ENCODE measurements at places on chromosomes 7 and 10.

DNA sequence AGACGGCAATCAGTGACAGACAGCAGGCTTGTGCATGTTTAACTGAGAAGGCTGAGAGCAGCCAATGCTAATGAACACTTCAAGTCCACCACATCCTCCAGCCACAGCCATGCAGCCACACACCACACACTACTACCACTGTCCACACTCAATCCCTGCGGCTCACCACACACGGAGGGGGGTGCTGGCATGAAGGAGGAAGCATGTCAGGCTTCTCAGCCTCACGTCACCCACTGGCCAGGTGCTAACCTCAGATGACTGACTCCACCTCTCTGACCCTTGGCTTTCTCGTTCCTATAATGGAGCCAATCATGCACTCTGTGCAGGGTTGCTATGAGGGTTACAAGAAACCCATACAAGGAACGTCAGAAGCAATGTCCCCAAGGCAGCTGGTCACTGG lies 165.4 kb upstream of the RNF32 start:
- DNase-seq, result no peak

- no peak for DNase-seq
Observed at GRCh38 chr10:11237571-11237970, 219.9 kb downstream of the CELF2 start.

GRCh38 chr7:44228571-44229350 lies 28.0 kb downstream of the YKT6 start:
- no peak for DNase-seq

- DNase-seq, result no peak
Observed at GRCh38 chr7:77370606-77371005, 45.5 kb downstream of the GSAP start.

DNA sequence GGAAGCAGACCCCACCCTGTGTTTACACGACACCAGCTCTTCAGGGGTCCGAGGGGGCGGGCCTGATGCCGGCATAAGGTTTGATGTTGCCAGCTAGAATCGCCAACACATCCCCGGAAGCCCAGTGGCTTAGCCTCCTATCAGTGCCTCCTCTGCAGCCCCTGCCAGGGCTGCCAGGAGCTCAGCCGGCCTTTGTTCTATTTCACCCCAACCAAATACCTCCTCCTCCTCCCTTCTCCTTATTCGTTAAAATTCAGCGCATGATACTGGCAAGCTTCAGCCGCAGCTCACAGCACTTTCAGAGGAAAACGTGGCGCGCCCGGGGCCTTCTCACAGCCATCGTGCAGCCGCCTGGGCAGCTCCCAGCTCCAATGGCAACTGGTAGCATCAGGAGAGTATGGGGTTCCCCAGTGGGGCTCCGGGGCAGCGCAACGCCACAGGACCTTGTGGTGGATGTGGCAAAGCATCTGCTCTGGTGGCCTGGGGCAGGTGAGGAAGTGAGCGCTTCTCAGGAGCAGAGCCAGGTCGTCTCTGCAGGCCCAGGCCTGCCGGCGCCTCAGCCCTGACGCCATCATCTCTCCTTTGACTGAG lies 176.4 kb upstream of the RHEB start:
- no peak for DNase-seq

DNA sequence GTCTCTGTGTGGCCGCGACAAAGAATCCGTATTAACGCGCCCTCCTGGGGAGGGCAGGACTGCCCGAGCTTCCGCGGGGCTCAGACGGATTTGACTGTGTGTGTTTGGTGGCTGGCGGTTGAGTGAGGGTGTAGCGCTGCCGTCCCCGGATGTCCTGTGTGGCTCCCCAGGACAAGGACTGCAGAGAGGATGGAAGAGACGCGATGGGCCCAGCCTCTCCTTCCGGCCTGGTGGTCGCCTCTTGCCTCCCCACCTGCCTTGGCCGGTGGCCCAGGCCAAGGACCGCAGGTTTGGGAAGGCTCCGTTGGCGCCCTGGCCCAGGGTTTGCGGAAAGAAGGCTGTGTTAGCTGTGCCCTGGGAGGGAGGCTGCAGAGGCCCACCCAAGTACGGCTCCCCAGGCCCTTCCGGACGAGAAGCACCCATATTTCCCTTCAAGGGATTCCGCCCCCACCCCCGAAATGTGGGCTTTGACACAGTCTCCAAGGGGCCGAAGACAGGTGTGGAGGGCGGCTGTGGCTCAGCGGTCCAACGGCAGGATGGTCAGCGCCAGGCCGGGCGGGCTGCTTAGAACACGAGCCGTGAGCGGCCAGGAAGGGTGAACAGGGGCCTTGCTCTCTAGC lies 2.3 kb downstream of the UNCX start:
- DNase-seq, result no peak

GRCh38 chr7:51242007-51242691 lies 74.5 kb downstream of the COBL start:
- no peak for DNase-seq

DNA sequence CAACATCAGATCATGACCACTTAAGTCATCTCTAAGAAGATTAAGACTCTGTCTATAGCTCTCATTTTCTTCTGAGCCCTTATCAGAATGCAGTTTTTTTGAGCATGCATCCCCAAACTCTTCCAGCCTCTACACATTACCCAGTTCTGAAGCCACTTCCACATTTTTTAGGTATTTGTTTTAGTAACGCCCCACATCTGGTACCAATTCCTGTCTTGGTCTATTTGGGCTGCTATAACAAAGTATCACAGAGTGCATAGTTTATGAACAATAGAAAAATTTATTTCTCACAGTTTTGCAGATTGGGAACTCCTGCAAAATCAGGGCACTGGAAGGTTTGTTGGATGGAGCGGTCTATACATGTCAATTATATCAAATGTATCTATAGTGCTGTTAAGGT lies 107.7 kb upstream of the KCND2 start:
- no peak for DNase-seq

- no peak for DNase-seq
Observed at GRCh38 chr7:14630048-14630447, 272.5 kb downstream of the DGKB start.

- DNase-seq, result peak; percentile 10
Observed at GRCh38 chr7:127792528-127793342, 140.7 kb downstream of the SND1 start.

- DNase-seq, result no peak
Observed at GRCh38 chr7:455110-455928, 64.3 kb downstream of the PDGFA start.

DNA sequence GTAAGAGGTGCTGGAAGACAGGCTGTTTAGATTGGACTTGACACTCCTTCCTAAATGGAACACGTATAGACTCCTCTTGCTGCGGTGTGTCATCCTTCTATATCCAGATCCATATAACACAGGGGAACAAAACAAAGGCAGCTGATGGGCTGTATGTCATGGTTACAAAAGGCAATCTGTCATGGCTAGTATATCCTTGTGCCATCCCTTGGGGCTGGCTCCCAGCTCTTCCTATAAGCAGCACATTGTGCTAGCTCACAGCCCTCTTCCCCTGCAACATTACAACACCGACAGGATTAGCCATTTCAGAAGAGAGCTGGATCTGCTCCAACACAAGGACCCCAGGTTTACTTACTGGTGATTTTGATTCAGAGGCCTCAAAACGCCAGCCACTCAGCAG lies 15.3 kb downstream of the LIPK start:
- DNase-seq, result no peak

GRCh38 chr7:24778543-24779282 lies 21.4 kb upstream of the GSDME start:
- DNase-seq, result peak; percentile 18

GRCh38 chr7:44666566-44666965 lies 60.1 kb downstream of the OGDH start:
- DNase-seq, result no peak

DNA sequence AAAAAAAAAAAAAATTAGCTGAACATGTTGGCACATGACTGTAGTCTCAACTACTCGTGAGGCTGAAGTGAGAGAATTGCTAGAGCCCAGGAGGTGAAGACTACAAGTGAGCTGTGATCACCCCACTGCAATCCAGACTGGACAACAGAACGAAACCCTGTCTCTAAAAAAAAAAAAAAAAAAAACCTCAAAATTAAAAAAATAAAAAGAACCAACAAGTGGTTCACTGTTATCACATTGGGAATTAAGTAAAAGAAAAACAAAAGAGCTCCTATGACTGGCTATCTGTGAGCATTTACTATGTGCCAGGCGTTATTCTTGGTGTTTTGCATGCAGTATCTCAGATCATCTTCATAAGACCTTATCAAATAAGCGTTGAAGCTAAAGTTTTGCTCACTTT lies 66.0 kb downstream of the ANLN start:
- no peak for DNase-seq

- no peak for DNase-seq
Observed at GRCh38 chr7:13603661-13604060, 385.8 kb downstream of the ETV1 start.

GRCh38 chr10:71968553-71969474 lies 4.6 kb downstream of the CHST3 start:
- DNase-seq, result no peak

DNA sequence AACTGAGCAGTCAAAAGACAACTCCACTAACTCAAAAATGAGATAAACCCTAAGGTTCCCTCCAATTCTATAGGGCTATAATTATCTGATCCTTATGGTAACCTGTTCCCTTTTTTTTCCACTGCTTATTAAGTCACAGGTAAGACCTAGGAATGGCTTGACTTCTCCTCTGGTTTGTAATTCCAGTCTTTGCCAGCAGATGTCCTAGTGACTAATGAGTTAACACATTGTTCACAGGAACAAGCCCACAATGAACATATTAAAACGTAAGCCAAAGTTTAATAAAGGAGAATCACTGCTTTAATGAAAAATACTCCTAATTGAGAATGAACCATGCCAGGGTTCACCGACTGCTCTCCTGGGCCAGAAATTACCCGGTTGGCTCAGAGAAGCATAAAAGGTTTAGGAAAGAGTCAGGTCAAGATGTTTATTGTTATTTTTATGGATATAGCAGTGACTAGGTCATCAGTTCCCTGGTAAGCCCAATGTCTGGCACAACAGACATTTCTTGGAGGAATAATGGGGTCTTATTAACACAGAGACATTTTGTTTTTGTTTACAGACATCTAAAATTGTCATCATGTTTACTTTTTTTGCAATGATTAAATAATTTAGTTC lies 120.1 kb downstream of the ELAPOR2 start:
- peak; percentile 39 for DNase-seq

- DNase-seq, result no peak
Observed at GRCh38 chr7:19305698-19306097, 160.5 kb upstream of the FERD3L start.

DNA sequence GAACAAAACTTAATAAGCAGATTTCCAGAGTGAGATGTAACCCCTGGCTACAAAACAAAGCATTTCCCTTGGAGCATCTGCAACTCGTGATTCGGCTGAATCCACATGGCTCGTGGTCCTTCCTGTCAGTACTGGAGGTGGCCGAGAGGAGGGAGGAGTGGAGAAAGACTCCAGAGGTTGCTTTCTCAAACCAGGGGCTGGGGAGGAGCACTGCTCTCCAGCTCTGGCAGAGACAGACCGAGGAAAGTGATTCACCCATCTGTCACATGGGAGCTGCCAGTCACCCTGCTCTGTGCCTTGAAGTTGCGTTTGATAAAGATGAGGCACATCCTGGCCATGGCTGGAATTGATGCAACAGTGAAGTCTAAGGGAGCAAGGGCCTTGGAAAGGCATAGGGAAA lies 72.7 kb downstream of the COL13A1 start:
- no peak for DNase-seq

- DNase-seq, result no peak
Observed at GRCh38 chr10:91462423-91462822, 52.3 kb downstream of the HECTD2 start.

DNA sequence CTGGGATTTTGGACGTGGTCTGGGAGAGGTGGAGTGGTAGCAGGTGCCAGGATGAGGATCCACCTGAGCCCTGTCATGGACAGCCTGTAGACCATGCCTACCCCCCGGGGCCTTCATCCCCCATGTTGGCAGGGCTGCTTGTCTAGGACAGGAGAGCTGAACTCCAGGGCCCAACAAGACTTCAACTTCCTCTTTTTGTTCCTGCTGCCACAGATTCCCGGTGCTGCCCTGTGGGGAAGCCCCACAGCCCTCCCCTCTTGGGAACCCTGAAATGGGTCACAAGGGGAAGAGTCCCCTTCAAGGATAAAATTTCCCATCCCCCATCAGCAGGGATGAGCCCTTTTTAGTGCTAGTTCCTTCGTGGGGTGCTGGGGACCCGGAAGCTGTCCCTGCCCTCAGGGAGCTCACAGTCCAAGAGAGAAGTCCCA lies 1.3 kb upstream of the CUEDC2 start:
- DNase-seq, result peak; percentile 33

- DNase-seq, result no peak
Observed at GRCh38 chr7:52586704-52587103, 448.7 kb upstream of the POM121L12 start.

- DNase-seq, result no peak
Observed at GRCh38 chr10:22646388-22646853, 68.0 kb downstream of the PIP4K2A start.

DNA sequence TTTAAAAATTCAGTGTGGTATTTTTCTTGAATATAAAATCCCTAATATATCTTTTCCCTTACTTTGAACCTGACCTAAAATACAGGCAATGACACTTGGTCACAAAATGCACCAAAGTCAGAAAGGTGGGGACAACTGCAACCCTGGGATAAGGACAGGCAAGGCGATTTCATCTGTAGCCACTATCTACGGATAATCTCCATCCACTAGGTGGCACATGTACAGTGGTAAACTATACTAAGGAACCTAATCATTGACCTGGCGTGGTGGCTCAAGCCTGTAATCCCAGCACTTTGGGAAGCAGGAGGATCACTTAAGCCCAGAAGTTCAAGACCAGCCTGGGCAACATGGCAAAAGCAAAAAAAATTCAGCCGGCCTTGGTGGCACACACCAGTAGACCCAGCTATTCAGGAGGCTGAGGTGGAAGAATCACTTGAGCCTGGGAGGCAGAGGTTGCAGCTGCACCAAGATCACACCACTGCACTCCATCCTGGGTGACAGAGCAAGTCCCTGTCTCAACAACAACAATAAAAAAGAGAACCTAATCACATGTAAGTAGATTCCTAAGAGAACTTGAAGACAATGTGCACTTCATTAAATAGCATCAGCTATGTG lies 98.9 kb downstream of the KMT2C start:
- peak; percentile 21 for DNase-seq

- no peak for DNase-seq
Observed at GRCh38 chr10:129879655-129880054, 84.4 kb downstream of the EBF3 start.

- DNase-seq, result no peak
Observed at GRCh38 chr7:149821191-149822148, 16.7 kb upstream of the ZNF862 start.

DNA sequence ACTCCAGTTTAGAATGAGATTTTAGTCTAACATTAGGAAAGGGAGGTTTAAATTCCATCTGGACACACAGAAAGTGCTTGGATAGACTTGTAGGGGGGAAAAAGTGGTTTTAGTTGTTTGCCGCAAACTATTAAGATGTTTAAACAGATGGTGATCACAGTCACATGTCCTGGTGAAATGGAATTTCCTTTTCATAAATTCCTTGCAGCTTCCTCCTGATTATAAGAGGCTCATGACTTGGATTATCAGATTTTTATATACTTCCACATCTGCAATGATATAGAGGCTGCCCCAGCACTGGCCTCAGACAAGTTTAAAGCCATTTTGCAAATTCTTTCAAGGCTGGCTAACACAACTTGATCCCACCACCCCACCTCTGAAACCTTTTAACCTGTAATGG lies 106.4 kb upstream of the ARMC3 start:
- DNase-seq, result no peak
